ENCODE measurements at places on chromosomes 5 and 9.

- no peak for DNase-seq
These were observed 55.2 kb downstream of the GLDC start for GRCh38 chr9:6590334-6590733.

DNA sequence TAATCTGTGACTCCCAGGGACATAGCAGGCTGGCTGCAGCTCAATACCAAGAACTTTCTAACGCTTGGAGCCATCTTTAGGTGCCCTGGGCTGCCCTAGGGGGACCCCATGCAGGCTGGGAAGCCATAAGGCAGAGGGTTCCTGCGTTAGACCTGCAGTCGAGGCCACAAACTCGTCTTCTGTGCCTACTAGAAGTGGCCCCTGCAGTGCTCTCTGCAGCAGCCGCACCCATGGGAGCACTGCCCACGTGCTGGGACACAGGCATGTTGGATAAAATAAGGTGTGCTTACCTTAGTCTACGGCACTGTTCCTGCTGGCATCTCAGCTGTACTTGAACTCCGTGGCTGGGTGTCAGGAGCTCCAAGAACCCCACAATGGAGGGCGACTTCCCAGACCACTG, 9.4 kb downstream of the TOR1B start:
- DNase-seq = no peak

DNA sequence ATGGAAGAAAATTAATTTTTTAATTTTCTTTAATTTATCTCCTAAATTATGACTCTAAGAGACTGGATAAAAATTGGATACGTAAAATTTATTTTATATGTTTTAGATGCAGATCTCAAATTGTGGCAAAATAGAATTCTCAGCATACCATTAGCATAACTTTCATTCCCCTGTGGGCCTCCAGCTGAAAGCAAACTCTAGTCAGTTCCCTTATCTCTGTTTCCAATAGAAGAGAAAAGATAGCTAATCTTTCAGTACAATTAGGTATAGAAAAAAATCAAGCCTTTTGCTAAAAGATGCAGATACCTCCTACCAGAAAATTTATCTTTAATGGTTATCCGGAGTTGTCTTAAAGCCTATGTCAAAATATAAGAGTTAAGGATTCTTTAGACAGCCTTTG, 1530.6 kb downstream of the EFNA5 start:
- no peak for DNase-seq

- DNase-seq = no peak
These were observed 7.0 kb downstream of the DOLK start for GRCh38 chr9:128940271-128940921.

GRCh38 chr5:124203303-124203702, 543.1 kb downstream of the ZNF608 start:
- no peak for DNase-seq

GRCh38 chr5:135700731-135701130, 121.9 kb upstream of the CXCL14 start:
- no peak for DNase-seq

GRCh38 chr9:21154018-21154608, 12.3 kb downstream of the IFNA21 start:
- DNase-seq = no peak

DNA sequence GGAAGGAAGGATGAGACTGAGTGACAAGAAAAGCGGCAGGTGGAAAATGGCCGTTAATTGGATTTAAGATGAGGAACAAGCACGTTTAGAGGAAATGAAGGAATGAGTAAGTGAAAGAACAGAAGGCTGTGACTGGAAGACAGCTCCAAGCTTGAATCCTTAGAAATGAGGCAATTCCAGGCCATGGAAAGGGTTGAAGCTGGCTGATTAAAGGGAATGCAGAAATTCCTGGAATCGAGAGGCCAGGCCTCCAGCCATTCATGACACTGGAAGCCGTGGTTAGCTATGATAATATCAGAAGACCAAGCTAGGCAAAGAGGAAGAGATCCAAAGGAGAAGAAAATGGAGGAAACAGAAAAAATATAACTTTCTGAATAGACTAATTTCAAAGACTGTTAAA, 84.2 kb downstream of the ARL15 start:
- DNase-seq = no peak

DNA sequence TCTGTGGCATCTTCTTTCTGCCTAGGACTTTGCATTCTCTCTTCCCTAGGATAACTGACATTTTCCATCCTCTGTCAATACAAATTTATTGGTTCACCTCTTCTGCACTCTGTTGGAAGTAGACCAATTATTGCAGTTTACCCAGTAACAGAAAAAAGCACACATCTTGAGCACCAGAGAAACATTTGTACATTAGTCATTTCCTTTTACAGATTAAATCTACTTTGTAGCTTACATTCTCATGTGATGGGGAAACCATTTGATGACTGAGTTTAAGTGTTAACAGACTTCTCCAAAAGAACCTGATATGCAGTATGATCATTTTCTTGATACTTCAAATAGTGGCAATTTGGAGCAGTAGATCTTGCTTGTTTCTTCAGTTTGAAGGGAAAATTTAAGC, 1098.8 kb downstream of the DTWD2 start:
- no peak for DNase-seq

DNA sequence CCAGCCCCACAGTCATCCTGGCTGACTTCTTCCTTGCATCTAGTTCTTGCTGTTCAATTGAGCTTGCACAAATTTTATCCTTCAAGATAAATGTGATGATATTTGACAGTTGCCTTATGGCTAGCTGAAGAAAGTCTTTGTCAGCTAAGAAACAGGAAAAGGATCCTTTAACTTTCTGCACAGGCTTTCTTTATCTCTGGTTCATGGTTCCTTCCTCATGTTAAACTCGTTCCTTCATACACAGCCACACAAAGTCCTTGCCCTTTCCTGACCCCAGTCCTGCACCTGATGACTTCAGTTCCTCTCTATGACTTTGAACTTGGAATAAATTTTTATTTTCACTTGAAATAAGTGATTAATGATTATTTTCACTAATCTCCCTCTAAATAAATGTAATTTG, 132.5 kb upstream of the PRSS3 start:
- DNase-seq = no peak

GRCh38 chr9:78278177-78278777, 18.6 kb upstream of the PSAT1 start:
- no peak for DNase-seq

GRCh38 chr5:160555971-160556631, 134.4 kb downstream of the PTTG1 start:
- no peak for DNase-seq

DNA sequence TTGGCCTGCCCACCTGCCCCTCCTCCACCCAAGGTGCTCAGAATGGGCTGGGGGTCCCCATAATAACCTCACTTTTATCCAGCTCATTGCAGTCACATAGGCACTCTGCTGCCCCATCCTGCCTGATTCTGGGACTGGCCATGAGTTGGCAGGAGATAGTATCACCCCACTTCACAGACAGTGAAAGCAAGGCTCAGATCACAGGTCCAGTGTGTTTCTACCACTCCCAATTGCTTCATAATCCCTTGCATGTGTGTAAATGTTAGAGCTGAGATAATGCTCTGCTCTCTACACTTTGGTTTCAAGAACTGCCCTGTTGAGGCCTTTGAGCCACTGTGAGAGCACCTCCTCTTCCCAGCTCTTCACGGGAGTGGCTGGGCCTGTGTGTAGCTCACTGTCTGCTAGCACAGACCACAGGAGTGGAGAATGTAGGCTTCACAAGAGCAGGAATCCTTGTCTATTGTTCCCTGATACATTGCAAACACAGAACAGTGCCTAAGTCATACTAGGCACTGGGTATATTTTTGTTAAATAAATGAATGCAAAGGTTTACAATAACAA, 8.4 kb downstream of the PCYOX1L start:
- no peak for DNase-seq

- DNase-seq = no peak
These were observed 34.5 kb upstream of the TCF7 start for GRCh38 chr5:134079748-134080581.

DNA sequence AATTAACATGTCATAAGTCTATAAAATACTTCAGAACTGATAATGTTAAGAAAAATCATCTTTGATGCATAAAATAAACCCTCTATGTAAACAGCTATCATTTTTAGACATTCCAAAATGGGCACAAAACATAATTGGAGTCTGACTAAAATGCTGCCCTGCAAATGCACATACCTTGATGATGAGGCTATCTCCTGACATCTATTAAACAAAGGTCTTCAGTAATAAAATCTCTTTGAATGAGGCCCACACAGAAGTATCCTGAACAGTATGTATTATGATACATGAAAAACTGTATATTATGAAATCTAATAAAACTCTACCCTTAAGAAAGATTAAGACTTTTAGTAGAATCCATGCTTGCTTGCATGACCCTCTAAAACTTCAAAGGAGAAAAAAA, 66.1 kb downstream of the FBXL17 start:
- DNase-seq = no peak

DNA sequence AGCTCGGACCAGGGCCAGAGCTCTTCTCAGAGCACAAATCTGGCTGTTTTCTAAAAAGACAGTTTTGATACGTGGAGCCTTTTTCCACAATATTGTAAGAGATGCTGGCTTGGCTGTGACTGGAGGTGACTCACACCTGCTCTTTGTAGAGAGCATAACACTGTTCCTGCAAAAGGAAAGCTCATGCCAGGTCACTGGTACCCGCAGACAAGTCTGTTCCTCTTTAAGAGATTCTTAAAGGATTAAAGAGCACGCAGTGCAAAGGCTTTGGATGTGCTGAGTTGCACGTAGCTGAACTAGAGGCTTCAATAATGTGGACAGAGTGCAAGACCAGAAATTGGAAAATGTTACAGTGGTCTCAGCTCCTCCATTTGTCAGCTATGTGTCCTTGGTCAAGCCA, 19.0 kb downstream of the ACTL7B start:
- DNase-seq = no peak

DNA sequence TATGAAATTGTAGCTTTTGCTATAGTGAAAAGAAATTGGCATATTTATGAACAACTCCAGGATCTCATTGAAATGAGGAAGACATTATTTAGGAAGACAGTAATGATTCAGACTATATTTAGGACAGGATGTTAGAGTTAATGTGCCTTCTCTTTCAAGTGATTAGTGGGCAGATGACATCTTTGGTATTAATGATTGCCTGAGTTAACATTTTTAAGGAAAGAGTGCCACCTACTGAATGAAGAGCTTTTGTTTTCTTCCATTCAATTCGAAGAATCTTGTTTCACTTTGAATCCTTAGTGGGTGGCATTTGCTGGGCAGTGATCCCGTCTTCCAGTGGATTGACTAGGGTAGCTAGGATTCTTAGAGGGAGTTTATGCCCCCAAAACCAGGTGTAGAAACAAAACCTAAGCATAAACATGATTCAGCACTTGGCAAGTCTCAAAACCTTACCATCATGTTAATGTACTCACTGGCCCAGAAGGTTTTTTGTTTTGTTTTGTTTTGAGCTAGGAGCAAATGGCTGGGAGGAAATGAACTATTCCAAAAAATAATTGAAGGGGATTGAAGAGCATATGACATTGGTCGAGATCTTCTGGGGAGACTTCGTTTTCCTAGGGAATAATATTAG, 23.2 kb downstream of the MAP3K1 start:
- no peak for DNase-seq

GRCh38 chr5:32928761-32929160, 217.6 kb downstream of the NPR3 start:
- DNase-seq = no peak

GRCh38 chr9:126631254-126631653, 17.5 kb downstream of the LMX1B start:
- no peak for DNase-seq

GRCh38 chr5:167773668-167774301, 517.7 kb upstream of the WWC1 start:
- DNase-seq = no peak

- no peak for DNase-seq
These were observed 224.1 kb upstream of the TYRP1 start for GRCh38 chr9:12469084-12469483.

DNA sequence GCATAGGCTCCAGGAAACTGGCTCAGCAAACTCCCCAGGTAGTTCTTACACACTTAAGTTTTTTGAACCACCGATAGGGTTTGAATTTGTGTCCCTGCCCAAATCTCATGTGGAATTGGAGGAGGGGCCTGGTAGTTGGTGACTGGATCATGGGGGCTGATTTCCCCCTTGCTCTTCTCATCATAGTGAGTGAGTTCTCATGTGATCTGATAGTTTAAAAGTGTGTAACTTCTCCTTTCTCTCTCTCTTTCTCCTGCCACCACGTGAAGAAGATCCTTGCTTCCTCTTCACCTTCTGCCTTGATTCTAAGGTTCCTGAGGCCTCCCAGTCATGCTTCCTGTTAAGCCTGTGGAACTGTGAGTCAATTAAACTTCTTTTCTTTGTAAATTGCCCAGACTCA, 22.4 kb upstream of the HACD4 start:
- no peak for DNase-seq

DNA sequence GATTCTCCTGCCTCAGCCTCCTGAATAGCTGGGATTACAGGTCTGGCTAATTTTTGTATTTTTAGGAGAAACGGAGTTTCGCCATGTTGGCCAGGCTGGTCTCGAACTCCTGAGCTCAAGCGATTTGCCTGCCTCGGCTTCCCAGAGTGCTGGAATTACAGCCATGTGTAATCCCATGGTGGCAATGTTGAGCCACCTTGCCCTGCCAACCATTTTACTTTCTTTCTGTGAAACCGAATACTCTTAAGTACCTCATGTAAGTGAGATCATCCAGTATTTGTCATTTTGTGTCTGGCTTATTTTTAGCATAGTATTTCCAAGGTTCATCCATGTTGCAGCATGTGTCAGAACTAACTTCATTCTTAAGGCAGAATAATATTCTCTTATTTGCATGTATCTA, 8.2 kb downstream of the PRRC2B start:
- no peak for DNase-seq

- no peak for DNase-seq
These were observed 483.7 kb downstream of the RAB3C start for GRCh38 chr5:59066367-59067163.

DNA sequence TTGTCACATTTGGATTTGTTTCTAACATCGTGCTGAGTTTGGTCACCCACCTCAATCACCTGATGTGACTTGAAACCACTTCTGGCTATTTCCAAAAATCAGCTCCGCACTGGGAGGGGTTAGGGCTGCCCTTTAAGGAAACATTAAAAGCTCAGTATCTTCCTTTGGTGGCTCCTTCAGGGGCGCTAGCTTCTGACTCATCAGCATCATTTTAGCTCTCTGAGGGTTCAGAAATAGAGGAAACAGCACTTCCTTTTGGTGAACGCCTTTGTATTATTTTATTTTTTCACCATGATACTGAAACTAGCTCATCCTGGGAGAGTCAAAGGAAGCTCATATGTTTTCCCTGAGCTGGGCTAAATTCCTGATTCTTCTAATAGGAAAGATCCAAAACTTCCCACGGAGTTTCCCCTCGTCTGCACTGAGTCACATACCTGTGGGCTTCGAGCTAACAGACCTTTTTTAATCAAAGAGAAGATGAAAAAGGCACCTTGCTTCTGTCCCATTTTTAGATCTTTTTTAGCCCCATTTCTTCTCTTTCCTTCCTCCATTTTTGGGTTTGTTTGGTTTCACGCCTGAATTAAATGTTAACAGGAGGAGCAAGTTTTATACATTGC, 48.2 kb downstream of the ROPN1L start:
- DNase-seq = no peak

DNA sequence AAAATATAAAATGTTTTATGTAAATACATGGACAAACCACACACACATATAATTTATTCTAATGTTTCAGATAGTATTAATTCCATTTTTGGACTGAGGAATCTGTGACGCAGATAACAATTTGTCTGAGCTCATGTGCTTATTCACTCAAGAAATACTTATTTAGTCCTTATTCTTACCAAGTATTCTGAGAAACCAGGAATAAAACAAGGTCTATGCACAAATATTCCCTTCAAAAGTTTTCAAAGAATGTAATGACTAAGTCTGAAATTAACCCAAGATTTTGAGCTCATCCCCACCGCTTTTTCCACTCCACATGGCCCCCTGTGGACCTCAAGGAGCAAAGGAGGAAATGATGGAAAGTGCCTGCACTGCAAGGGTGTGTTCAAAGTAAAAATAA, 1022.3 kb downstream of the EFNA5 start:
- no peak for DNase-seq
